ENCODE measurements at places on chromosomes 16 and 17. TPM values are rescaled to one million over a fixed set of nuclear protein-coding genes. Genes with fewer than 3 reads are reported as not detected.

- H3K36me3 ChIP-seq: peaks cover 36% of the 10 kb centered on the region
- no peak for DNase-seq
- no peak overlapping the region for H3K4me3 ChIP-seq
- no peaks in the 10 kb centered on the region for H3K27me3 ChIP-seq
Measured at GRCh38 chr17:57261084-57261461, 4.8 kb downstream of the MSI2 start.

- H3K27me3 ChIP-seq: peaks cover 17% of the 10 kb centered on the region
- no peak overlapping the region for H3K27ac ChIP-seq
- no peaks in the 10 kb centered on the region for H3K36me3 ChIP-seq
- no peak overlapping the region for H3K4me3 ChIP-seq
- no peak for DNase-seq
Measured at GRCh38 chr17:9110501-9110900, 89.2 kb downstream of the NTN1 start.

DNA sequence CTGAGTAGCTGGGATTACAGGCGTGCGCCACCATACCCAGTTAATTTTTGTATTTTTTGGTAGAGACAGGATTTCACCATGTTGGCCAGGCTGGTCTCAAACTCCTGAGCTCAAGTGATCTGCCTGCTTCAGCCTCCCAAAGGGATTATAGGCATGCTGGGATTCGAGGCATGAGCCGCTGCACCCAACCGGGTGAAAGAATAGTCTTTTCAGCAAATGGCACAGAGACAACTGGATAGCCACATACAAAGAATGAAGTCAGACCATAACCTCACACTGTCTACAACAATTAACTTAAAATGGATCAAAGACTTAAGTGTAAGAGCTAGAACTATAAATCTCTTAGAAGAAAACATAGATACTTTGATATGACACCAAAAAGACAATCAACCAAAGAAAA, 67.6 kb downstream of the TBC1D16 start:
- H3K36me3 ChIP-seq: peaks cover 35% of the 10 kb centered on the region
- H3K27ac ChIP-seq: no peak overlapping the region
- no peak overlapping the region for H3K4me3 ChIP-seq
- H3K27me3 ChIP-seq: no peaks in the 10 kb centered on the region
- no peak for DNase-seq

GRCh38 chr16:11232852-11233726, 22.9 kb downstream of the SOCS1 start:
- H3K27ac ChIP-seq: no peak overlapping the region
- no peaks in the 10 kb centered on the region for H3K36me3 ChIP-seq
- no peaks in the 10 kb centered on the region for H3K27me3 ChIP-seq
- no peak overlapping the region for H3K4me3 ChIP-seq
- H3K4me1 ChIP-seq: no peaks in the 10 kb centered on the region

GRCh38 chr17:34071886-34072420, 183.1 kb upstream of the CCL2 start:
- no peak overlapping the region for H3K27ac ChIP-seq
- H3K36me3 ChIP-seq: no peaks in the 10 kb centered on the region
- H3K27me3 ChIP-seq: peaks cover 7% of the 10 kb centered on the region

LPCAT2 gene
- total RNA-seq: 25.0 TPM

GRCh38 chr16:86756882-86757703, 178.7 kb downstream of the FOXL1 start:
- peaks cover 33% of the 10 kb centered on the region for H3K4me1 ChIP-seq
- no peak overlapping the region for H3K4me3 ChIP-seq
- peaks cover 24% of the 10 kb centered on the region for H3K27me3 ChIP-seq
- peak overlapping the region; percentile 28 for H3K27ac ChIP-seq
- no peaks in the 10 kb centered on the region for H3K36me3 ChIP-seq

DNA sequence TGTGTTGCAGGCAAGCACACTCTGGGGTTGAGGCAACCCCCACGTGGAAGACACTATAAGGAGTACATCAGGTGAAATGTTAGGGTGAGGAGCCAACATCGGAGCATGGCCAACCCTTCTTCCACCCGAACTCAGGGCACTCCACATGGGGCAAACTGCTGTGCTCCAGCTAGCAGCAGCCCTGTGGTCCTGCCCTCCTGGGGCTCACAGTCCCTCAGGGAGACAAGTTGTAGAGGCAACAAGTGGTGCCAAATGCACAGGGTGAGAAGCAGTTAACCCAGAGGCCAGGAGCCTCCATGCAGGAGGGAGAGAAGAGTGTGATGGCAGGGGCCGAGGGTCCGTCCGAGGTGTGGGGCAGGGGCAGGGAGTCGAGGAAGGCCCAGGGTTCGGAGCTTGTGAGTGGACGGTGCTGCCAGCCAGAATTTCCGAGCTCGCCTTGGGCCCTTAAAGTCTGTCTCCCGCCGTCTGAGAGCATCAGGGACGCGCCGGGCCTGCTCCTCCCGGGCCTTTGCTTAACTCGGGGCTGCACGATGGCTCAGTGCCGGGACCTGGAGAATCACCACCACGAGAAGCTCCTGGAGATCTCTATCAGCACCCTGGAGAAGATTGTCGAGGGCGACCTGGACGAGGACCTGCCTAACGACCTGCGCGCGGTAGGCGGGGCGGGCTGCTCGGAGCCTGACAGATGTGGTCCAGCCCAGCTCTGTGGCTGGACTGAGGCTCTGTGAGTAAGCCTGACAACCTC, 32.3 kb downstream of the ATPAF2 start:
- DNase-seq: no peak
- no peak overlapping the region for H3K4me3 ChIP-seq
- peaks cover 13% of the 10 kb centered on the region for H3K36me3 ChIP-seq
- no peak overlapping the region for H3K27ac ChIP-seq
- H3K4me1 ChIP-seq: no peaks in the 10 kb centered on the region

- H3K4me3 ChIP-seq: no peak overlapping the region
- no peaks in the 10 kb centered on the region for H3K27me3 ChIP-seq
- peaks cover 3% of the 10 kb centered on the region for H3K36me3 ChIP-seq
- peak overlapping the region; percentile 68 for H3K27ac ChIP-seq
Measured at GRCh38 chr17:42598905-42599304, 10.3 kb downstream of the RETREG3 start.

- H3K4me3 ChIP-seq: no peak overlapping the region
- H3K27me3 ChIP-seq: peaks cover 52% of the 10 kb centered on the region
- DNase-seq: no peak
- no peaks in the 10 kb centered on the region for H3K4me1 ChIP-seq
Measured at GRCh38 chr17:34756637-34757021, 177.2 kb downstream of the TMEM132E start.

DNA sequence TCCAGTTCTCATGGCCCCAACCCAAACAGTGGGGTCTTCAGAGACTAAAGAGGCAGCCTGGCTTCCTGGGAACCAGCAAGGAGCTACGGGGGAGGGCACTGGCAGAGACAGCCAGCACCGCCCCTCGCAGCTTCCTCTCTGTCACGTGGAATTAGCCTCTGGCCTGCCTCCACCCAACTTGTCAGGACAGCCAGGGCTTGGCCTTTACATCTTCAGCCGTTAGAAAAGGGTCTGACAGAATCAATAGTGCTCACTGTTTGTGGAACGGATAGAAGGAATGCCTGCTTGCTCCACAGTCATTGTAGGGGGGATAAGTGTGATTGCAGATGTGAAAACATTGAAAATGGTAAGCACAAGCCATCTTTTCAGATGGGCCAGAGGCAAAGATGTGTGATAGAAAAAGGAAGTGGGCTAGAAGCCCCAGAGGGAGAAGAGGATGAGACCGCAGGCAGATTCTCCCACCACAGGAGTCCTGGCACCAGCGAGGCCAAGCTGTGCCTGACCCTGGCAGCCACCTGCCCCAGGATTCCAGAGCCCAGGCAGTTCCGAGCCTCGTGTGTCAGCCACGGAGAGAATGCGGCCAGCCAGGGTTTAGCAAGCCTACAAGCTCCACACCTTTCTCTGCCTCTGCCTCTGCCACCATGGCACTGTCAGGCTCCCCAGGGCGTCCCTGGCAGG, 18.6 kb downstream of the GRIN2C start:
- no peak overlapping the region for H3K4me3 ChIP-seq
- H3K4me1 ChIP-seq: peaks cover 14% of the 10 kb centered on the region
- no peaks in the 10 kb centered on the region for H3K36me3 ChIP-seq
- DNase-seq: no peak
- peak overlapping the region; percentile 18 for H3K27ac ChIP-seq

DNA sequence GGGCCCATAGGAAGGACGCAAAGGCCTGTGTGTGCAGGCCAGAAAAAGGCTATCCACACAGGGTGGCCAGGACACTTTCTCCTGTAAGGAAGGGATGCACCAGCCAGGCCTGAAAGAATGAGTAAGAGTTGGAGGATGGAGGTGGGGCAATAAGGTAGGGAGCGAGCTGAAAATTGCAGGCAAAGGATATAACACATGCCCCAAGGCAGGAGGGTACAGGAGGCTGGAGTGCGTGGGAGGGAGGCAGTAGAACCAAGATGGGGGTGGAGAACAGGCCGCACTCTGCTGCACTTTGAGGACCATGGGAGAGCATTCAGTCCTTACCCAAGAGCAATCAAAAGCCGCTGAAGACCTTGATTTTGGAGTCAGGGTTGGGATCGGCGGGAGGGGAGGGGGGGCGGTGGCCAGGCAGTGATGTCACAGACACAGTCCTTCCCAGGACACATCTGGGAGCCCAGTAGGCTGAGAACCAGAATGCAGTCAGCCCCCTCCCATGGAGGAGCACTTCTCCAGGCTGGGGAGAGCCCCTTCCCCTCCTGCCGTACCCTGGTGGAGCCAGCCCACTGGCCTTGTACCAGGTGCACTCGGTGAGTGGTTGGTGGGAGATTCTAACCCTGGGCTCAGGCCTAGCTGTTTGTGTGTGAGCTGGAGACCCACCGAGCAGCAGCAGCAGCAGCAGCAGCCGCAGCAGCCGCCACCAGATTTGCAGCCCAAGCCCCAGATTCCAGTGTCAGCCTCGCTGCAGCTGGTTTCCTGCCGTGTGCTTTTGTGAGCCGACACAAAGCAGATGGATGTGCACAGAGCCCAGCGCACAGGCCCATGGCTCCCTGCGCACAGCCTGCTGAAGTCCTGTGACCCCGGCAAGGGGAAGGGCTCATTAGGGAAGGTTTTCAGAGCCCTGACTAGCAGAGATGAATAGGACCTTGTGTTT, 17.5 kb downstream of the ANKRD40 start:
- H3K27me3 ChIP-seq: no peaks in the 10 kb centered on the region
- H3K4me3 ChIP-seq: no peak overlapping the region
- H3K4me1 ChIP-seq: peaks cover 42% of the 10 kb centered on the region
- no peak for DNase-seq
- H3K36me3 ChIP-seq: peaks cover 5% of the 10 kb centered on the region

ATP1B2 gene
- 10.2 TPM for total RNA-seq

DNA sequence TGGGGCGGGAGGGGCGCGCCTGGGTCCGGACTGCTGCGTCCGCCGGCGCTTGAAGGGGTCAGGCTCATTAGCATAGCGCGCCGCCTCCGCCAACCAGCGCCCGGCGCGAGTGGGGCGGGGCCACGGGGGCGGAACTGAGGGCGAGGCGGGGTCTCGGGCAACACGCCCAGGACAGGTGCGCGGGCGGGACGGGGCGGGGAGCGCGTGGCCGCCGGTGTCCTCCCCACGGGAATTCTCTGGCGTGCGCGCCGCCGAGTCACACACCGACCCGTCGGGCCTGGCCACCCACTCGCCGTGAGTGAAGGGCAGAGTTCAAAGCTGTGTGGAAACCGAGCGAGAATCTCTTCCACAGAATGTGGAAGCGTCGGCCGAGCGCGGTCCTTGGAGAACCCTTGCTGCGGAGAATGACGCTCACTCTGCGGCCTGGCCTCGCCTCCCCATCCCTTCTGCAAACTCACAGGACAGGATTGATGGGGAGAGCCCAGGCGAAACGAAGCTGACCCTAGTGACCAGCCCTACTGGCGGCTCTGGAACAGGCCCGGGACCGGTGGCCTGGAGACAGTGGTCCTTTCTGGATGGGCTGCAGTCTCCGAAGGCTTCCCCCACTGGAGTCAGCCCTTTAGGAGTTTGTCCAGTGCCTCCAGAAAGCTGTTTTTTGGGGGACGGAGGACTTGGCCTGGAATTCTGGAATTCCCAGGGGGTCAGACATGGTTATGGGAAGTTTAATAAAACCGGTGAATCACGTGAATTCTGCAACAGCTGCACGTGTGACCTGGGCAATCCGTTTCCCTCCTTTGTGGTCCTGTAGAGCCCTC, at the start of gene SNAI3:
Gene SNAI3, minus strand, starts transcription at position 69 of the 815 bp plus-strand sequence. CDS start 101 bp downstream, outside the sequence.
- peaks cover 72% of the 10 kb centered on the region for H3K27me3 ChIP-seq
- no peak within 1 kb of the TSS for H3K27ac ChIP-seq
- peaks cover 9% of the 10 kb centered on the region for H3K4me1 ChIP-seq
- H3K36me3 ChIP-seq: no peaks in the 10 kb centered on the region
- peak within 1 kb of the TSS; percentile 66 for H3K4me3 ChIP-seq

PCTP gene
- total RNA-seq: 13.3 TPM

CIBAR2 gene
- total RNA-seq: not detected

- H3K36me3 ChIP-seq: no peaks in the 10 kb centered on the region
- H3K27ac ChIP-seq: peak overlapping the region; percentile 66
- DNase-seq: no peak
Measured at GRCh38 chr17:40694584-40694983, 9.0 kb downstream of the KRT24 start.

DNA sequence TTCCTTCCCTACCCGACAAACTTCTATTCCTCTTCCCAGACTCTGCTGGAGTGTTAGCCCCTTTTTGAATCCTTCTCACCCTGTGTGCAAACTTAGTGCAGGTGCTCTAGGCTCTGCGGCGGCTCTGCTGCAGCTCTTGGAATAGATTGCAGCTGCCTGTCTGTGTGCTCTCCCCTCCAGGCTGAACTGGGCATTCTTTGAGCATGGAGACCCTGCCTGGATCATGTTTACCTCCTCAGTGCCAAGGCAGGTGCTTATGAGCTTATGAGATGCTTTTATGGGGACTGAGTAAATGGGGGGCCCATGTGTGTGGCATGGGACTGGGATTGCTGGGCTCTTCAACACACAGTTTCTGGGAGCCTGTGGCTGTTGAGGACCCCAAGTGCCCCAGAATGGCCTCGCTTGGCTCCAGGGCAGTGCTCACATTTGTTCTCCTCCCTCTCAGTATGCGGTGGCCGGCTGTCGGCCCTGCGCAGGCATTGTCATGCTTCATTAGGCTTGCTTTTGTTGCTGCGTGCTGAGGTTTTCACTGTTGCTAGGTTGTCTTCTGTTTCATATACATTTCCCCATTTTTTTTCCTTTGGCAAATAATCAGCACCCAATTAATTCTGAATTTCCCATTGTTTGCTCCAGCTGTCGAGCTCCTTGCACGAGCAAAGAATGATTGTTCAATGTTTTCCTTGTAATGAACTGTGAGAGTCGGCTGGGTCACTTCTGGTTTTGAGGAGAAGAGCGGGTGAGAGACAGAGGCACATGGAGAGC, 185.5 kb upstream of the NLRP1 start:
- H3K4me3 ChIP-seq: no peak overlapping the region
- no peak overlapping the region for H3K27ac ChIP-seq
- H3K36me3 ChIP-seq: no peaks in the 10 kb centered on the region
- peaks cover 60% of the 10 kb centered on the region for H3K27me3 ChIP-seq

DNA sequence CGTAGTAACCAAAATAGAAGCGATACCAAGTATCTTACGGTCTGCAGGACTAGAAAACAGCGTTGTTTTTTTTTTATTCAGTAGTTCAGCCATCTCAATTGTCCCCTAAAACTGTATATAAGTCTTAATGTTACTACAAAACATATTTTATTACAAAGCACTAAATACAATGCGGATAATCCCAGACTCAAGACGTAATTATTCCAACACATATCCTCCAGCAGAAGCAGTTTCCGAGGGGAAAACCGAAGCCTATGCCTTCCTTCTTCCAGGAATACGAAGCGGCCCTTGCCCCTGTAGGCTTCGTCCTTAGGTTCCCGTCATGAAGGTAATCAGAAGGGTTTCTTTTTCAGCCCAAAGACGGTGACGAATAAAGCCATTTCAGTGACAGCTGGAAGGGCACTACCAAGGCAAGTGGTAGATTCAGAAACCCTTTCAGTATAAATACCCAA, 2.3 kb downstream of the TMEM107 start:
- no peaks in the 10 kb centered on the region for H3K36me3 ChIP-seq
- H3K4me1 ChIP-seq: peaks cover 34% of the 10 kb centered on the region
- DNase-seq: no peak
- H3K4me3 ChIP-seq: peak overlapping the region; percentile 83
- H3K27ac ChIP-seq: peak overlapping the region; percentile 100
- no peaks in the 10 kb centered on the region for H3K27me3 ChIP-seq
